KG1 (cell line): ENCODE measurements at places on chromosomes 6 and 20.

DNA sequence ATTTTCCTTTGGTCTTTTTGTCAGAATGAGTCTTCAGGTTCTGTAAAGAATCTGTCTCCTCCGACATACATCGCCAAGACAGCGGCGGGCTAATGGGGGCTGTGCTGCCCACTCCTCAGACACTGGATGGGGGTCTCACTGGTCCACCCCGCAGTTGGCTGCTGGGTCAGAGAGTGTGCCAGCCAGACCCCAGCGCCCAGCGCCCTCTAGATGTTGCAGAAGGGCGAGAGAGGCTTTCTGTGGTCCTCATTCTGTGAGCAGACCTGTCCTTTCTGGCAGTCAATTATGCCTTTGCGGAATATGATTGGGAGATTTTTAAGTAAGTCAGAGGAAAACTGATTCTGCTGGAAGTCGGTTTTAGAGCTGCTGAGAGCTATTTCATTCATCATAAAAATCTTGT lies 7.8 kb upstream of the CCR6 start:
- no peak for DNase-seq

- no peak for DNase-seq
These were observed 62.2 kb downstream of the SYNJ2 start for GRCh38 chr6:158043586-158044524.

GRCh38 chr6:17816921-17817611 lies 110.3 kb upstream of the NUP153 start:
- DNase-seq: no peak

DNA sequence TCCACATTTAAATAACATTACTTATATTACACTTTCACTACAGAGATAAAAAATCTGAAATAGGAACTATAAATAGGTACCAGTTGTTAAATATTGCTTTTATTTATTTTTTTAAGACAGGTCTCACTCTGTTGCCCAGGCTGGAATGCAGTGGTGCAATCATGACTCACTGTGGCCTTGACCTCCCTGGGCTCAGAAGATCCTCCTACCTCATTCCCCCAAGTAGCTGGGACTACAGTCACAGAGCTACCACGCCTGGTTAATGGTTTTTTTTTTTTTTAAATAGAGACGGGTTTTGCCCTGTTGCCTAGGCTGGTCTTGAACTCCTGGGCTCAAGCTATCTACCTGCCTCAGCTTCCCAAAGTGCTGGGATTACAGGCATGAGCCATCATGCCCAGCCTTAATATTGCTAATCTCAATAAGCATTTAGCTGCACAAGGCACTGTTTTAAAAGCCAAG lies 17.3 kb downstream of the EEF1E1 start:
- DNase-seq: no peak
